A549 treated with Hydrocortisone at 1 μM for 4 hours (cell line): ENCODE measurements at places on chromosomes 16 and 17. TPM values are rescaled to one million over a fixed set of nuclear protein-coding genes. Genes with fewer than 3 reads are reported as not detected.

The CMTM1 gene
- 0.71 to 1.5 TPM (median 0.96 TPM) in 5 replicates for total RNA-seq

The FOXK2 gene
- 46.9 to 55.6 TPM (median 53.2 TPM) in 5 replicates for total RNA-seq

The NOG gene
- total RNA-seq: 0.58 to 1.1 TPM (median 0.91 TPM) in 5 replicates

The SAMD14 gene
- total RNA-seq: 0.35 to 0.56 TPM (median 0.37 TPM) in 5 replicates

The ZNF652 gene
- 6.7 to 9.5 TPM (median 9.0 TPM) in 5 replicates for total RNA-seq

The FASN gene
- 132 to 142 TPM (median 139 TPM) in 5 replicates for total RNA-seq

The SPATA32 gene
- 0.07 to 0.18 TPM (median 0.14 TPM) in 4 of 5 replicates, not detected in the other for total RNA-seq

The TEKT1 gene
- 0.03 to 0.27 TPM (median 0.16 TPM) in 5 replicates for total RNA-seq
